ENCODE measurements at places on chromosomes 3 and 15.

GRCh38 chr15:67394873-67395639 is 125.9 kb upstream of the C15orf61 start:
- no peak for DNase-seq

DNA sequence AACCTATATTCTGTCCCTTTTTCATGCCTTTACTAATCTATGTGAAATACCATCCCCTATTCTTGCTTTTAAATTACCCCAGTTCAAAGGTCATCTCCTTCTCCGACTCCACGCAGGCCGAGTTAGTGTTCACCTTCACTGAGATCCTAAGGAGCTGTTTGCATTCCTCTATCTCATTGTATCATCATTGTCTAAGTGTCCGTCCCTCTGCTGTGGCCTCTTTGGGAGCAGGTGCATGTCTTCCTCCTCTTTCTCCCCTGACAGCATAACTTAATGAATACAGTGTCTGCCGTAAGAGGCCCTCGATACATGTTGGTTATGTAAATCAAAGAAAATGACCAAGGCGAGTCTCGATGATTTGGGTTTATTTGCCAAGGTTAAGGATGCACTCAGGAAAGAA is 4.9 kb upstream of the PPP1R2 start:
- no peak for DNase-seq

DNA sequence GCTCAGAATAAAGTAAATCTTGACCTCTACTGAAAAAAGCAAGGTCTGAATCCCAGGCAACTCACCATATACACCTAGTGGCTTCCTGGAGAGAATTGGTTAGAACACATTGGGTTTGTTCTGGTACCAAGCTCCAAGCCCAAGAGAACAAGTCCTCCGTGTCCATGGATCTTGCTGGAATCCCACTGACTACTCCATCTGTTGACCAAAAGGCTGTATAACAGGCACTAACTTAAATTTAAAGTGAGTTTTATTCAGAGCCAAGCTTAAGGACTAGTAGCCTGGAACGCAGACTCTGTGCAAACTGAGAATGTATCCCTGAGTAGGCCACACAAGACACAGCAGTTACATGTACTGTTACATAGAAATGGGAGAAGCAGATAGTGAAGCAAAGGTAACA is 342.1 kb upstream of the LRRC3B start:
- no peak for DNase-seq

DNA sequence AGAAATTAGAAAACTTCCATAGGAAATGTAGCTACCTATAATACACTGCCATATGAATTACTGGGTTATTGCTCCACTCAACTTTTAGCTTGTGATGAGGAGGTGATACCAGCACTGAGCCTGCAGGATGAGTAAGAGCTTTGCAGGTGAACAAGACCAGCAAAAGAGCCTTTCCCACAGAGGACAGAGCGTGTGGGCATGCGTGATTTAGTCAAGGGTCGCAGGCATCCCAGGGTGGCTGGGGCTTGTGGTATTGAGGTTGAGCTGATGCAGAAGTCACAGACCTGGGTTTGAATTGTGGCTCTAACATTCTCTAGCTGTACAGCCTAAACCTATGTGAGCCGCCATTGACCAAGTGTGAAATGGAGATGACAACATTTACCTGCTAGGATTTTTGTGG is 5.6 kb downstream of the NRROS start:
- DNase-seq, result no peak

Measured in NCI-H1092 (cell line).